Stimulated activated CD4-positive, alpha-beta T cell treated with anti-CD3 and anti-CD28 coated beads, TNF-alpha, amount 100 ng/mL, for 48 hours (primary cell): ENCODE measurements at places on chromosomes 12 and 14.

GRCh38 chr14:33017016-33017415 is 78.3 kb downstream of the NPAS3 start:
- no peak for DNase-seq

- no peak for DNase-seq
Observed at GRCh38 chr12:116528498-116528897, 30.7 kb upstream of the MAP1LC3B2 start.

DNA sequence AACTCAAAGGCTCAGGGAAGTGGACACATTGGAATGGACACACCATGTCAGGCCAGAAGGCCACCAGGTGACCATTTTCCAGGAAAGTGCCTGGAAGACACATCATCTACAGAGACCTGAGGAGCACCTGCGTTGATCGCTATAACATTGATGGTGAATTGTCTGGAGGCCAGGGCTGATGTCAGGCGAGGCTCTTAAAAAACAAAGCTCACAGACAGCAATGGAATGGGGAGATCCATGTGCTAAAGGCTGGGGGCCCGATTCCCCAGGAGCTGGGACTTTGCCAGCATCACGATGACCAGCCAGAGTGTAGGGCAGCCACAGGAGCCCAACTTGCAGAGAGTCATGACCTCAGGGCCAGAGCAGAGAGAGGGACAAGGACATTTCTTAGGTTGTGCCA is 30.3 kb downstream of the DIO3 start:
- no peak for DNase-seq

GRCh38 chr12:112598626-112599025 is 179.9 kb downstream of the PTPN11 start:
- no peak for DNase-seq

- DNase-seq, result peak; percentile 11
Observed at GRCh38 chr14:102020058-102020971, 55.9 kb downstream of the DYNC1H1 start.

DNA sequence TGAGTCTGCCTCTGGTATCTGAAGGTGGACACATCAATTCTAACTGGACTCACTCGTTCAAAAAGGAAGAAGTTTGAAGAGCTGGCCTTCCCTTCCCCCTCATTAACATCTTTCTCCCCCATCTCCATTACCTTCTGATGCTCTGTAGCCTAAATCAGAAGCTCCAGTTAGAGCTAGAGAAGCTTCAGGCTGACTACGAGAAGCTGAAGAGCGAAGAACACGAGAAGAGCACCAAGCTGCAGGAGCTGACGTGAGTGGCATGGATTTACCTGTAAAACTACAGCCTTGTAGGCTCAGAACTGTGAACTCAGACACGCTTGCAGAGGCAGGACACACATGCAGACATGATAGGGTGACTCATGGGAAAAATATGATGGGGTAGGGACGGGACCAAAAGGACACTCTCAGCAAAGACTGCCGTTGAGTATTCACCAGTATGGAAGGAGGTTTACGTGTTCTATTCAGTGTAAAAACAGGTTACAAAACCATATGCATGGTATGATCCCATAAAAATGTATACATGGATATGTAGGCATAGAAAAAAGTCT is 14.3 kb upstream of the PIP4K2C start:
- no peak for DNase-seq

GRCh38 chr12:19138551-19138950 is 9.0 kb downstream of the PLEKHA5 start:
- no peak for DNase-seq

DNA sequence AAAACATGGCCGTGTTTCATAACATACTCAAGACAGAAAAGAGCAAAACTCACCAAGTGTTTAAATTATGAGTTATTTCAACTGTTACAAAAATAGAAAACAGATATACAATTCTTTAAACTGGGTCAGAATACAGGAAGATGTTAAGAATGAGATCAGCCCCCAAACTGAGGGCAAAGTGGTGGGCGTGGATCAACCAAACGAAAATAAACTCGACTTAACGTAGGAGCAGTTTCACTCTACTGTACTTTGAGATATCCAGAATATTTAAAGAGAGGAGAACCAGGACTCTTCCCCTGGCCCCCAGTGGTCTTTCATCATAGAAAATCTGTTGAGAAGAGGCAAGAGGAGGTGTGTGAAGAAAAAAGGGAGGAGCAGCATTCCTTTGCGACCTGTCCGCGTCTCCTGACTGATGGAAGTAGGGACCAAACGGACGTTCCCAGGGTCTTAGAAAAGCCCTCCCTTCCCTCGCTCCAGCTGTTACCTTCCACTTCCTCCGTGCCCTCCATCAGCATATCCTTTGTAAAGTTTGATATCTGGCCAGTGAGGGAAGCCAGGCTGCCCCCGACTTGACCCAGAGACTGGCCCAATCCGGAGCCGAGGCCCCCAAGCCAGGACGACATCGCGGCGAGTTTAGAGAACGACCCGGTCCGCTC is 668 bp downstream of the TRIP11 start:
- DNase-seq, result peak; percentile 10

DNA sequence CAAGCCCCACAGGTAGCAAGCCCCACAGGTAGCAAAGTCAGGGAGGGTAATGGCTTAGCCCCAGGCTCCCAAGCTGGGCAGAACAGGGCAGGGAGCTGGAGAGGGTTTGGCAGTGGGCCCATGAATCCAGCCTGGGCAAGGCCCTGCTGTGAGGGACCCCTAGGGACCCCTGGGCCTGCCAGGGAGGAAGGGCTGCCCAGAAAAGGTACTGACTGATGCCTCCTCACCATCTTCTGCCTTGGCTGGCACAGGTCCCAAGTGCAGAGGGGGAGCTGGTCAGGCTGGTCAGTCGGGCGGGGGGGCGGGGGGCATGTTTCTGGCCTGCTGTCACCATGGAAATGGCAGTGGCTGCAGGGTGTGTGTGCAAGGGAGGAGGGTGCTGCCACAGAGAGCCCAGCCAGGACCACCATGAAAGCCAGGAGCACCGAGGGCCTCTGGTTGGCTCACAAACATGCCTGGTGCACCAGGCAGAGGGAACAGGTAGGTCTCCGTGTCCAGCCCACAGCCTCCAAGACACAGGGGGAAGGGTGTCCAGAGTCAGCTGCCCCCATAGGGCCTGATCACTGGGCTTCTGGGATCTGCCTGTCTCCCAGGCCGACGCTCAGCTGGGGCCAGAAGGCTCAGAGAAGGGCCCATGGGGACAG is 1.5 kb upstream of the CRIP2 start:
- DNase-seq, result no peak

DNA sequence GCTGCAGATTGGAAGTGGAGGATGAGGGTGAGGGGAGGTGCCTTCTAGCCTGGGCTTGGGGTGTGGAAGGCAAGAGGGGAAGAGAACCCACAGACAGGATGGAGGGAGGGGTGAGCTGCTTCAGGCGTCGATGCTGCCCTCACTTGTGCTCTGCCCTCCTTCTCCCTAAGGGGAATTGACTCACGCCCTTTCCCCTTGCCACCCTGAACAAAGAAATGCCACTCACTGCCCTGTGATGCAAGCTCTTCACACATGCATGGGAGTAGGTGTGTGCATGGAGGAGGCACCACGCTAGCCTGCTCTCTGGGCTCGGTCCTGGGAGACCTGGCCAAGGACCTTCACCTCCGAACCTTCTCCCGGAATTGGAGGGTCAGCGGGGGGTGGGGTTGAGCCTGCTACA is 35.7 kb upstream of the PRMT8 start:
- no peak for DNase-seq

GRCh38 chr12:57165741-57166140 is 18.3 kb upstream of the LRP1-AS start:
- DNase-seq, result no peak

- no peak for DNase-seq
Observed at GRCh38 chr12:22059976-22060647, 14.1 kb downstream of the CMAS start.

DNA sequence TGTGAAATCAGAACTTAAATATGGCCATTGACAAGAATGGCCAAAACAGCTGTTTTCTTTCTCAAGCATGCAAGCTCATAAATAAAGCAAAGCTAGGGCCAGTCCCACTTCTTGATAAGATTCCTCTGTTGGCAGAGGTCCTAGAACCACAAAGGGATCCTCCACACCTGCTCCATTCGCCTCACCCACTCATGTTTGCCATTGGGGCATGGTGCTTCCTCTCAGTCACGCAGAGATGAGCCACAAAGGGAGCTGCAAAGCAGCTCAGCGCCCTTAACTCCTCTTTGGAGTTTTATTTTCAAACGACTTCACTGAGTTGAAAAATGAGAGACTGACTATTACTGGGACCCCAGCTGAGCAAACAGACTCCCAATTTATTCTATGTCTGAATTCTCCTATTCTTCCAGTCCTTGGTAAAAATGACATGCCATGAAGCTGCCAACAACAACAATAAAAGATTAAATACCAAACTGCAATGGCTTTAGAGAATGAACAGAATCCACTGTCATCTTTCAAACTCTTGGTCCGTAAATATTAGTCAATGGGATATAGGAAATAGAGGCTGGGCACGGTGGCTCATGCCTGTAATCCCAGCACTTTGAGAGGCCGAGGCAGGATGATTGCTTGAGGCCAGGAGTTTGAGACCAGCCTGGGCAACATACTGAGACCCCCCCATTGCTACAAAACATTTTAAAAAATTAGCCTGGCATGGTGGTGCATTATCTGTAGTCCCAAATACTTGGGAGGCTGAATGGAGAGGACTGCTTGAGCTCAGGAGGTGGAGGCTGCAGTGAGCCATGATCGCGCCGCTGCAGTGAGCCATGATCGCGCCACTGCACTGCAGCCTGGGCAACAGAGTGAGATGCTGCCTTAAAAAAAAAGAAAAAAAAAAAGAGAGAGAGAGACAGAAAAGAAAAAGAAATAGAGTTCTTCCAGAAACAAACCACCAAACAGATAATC is 16.4 kb downstream of the MANSC1 start:
- DNase-seq, result no peak

DNA sequence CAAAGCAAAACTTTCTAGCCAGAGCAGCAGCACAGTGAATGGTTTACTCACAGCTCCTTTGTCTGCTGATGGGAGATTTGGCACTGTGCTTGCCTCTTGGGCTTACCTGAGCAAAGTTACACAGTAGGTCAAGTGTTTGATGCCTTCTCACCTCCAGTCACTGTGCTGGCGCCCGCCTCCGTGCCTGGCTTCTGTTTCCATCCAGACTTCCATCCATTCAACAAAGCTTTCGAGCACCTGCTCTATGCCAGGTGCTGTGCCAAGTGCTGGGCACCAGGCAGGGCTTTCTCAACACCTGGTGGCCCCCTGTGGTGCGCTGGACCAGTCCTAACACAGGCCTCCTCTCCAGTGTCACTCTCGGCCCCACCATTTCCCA is 199.2 kb upstream of the EEA1 start:
- no peak for DNase-seq

GRCh38 chr12:16121953-16122352 is 155.5 kb downstream of the SLC15A5 start:
- no peak for DNase-seq

- no peak for DNase-seq
Observed at GRCh38 chr12:65462484-65462883, 184.0 kb downstream of the MSRB3 start.

- DNase-seq, result no peak
Observed at GRCh38 chr14:70982200-70982599, 74.9 kb downstream of the PCNX1 start.

DNA sequence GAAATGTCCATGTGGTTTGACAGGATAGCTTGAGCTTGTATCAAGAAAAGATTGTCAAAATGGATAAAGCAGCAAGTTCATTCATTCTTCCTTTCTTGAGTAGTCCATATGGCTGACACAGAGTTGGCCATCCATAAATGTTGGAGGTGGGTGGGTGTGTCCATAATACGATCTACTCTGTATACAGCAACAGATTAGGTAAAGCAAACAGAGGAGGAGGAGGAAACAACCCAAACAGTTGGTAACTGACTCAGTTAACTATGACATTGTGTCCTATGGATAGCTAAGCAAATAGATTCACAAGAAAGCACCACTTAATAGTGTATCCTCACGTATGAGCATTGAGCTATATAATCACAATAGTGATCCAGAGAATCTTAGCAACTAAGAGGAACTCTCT is 144.0 kb downstream of the EGLN3 start:
- DNase-seq, result no peak

DNA sequence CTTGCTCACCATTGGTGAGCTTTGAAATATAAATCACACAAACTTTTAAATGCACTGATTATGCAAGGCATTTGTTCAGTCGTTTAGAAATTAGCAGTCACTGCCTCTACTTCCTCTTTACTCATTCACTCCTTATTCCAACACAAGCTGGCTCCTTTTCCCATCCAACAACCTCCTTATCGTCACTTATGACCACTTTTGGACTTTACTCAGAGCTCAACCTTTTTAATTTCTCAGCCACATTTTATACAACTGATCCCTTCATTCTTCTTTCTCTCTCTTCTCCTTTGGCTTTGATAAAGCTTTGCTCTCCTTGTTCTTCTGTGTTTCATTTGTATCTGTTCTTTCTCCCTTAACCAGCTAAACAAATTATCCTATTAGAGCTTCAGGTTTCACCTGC is 126.4 kb upstream of the PLEKHA5 start:
- no peak for DNase-seq

GRCh38 chr12:6899837-6900519 is 4.6 kb upstream of the LRRC23 start:
- no peak for DNase-seq

- no peak for DNase-seq
Observed at GRCh38 chr12:79424109-79424721, 266.5 kb downstream of the PAWR start.

- no peak for DNase-seq
Observed at GRCh38 chr12:82027612-82028011, 268.5 kb upstream of the PPFIA2 start.

DNA sequence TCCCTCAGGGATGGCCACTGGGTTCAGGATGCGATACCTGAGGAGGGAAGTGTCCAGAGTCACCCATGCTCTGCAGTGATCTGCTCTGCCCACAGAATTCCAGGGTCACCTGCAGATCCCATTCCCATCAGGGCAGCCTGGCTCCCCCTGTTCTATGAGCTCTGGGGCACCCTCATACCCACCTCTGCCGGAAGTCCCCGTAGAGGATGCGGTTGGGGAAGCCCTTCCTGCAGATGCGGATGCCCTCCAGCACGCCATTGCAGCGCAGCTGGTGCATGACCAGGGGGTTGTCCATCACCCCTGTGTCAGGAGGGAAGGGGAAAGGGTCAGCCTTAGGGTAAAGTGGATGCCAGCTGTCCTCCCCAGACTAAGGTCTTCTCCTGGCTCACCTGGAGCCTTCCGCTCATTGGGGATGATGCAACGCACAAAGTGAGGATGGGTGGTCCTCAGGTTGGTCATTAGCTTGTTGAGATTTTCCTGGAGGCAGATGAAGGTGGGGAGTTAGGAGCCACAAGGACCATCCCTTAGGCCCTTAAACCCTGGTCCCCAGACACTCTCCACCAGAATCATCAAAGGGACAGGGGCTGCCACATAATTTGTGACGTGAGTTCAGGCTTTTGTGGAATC is 11.2 kb downstream of the MYH6 start:
- no peak for DNase-seq
